Karpas-422 (cell line): ENCODE measurements at places on chromosomes 13 and 19.

DNA sequence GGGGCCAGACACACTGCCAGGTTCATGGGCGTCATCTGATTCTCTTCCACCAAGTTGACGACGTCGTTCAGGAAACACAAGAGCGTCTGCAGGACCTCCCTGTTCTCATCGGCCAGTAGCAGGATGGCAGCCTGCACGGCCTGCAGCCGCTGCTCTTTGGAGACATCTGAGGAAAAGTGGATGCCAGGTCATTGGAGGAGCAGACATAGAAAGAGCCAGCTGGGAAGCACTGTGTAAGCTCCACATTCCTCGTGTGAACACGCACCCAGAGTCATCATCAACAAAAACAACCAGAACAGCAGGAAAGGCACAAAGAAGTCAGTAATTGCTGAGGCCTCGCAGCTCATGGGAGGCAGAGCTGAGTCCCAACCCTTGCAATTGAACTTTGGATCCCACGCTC, 96.5 kb downstream of the KL start:
- DNase-seq: no peak

DNA sequence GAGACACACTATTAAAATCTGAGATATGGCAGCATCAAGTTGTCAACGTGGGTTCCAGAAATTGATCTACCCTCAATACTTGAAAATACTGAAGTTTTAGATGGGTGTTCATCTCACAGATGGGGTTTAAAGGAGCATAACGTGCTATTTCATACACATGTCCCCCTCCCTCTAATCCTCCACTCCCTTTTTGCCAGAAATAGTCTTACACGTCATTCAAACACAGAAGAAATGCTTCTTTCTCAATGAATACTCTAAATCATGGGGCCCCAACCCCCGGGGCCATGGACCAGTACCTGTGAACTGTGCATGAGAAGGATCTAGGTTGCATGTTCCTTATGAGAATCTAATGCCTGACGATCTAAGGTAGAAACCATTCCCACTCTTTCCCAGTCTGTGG, 19.6 kb downstream of the KLF12 start:
- no peak for DNase-seq

DNA sequence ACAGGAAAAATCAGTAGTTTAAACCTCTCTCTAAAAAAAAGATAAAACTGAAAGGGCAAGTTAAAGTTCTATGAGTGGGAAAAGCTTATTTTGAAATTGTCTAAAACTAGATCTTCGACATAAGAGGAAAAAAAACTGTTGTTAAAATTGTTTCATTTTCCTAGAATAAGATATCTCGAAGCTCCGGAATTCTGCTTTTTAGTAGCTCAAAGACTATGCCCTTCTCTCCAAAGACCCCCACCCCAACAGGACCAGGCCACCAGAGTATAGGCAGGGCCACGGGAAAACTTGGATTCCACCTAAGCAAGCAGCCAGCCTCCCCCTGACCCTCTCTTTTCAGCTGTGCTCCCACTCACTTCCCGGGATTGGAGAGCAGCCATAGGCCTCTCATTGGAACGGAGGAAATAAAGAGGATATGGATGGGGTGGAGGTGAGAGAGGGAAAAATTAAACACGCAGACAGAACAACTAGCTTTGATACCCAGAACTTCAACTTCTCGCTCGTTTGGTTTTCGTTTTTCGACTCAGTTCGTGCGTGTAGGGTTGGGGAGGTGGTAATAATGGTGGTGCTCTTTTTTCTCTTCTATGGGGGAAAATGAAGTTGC, 3.0 kb downstream of the POU4F1 start:
- DNase-seq: no peak

DNA sequence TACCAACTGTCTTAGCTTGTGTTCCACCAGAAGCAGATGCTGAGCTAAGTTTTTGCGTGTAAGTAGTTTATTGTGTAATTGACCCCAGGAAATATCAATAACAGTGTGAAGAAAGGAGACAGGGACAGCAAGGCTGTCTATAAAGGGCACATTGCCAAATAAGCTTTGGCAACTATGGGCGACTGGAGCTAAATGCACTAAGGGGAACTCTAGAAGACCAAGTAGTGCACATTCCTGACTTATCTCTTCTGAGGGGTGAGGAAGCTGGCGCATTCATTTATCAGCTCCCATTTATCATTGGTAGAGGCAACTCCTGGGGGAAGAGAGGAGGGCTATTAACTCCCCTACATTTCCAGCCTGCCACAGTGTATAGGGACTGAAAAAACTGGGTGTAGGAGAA, 135.0 kb downstream of the DLEU7 start:
- no peak for DNase-seq

DNA sequence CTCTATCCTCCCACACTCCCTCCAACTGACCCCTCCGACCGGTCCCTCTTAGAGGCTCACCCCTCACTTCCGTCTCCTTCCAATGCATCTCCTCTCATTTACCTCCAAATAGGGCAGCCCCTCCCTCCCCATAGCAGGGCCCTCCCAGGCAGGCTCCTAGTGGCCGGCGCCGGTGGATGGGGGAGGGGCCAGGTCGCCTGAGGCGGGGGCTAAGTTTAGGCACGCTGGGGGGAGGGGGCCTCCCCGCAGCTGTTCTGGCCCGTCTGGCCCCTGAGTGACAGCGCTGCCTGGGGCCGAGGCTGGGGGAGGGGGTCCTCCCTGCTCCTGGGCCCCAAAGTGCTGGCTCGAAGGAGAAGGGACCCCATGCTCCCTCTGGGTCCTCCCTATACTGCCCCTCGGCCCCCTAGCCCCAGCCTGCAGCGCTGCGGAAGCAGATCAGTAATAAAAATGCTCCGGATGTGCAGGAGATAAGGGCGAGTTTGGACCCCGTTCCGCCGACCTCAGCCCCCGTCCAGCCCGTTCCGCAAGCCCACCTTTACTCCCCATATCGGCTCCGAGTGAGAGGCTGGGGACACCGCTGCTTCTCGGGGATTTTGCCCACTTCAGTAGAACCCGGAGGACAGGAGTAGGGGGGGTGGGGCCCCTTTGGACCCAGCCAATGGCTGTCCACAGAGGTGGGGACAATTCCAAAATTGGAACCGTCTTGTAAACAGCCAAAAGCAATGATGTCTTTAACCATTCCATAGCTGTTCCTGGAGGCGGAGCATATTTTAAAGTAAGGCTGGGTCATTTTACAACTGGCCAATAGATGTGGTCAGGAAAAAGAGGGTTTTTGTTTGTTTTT, 4.0 kb downstream of the RTN2 start:
- DNase-seq: no peak

DNA sequence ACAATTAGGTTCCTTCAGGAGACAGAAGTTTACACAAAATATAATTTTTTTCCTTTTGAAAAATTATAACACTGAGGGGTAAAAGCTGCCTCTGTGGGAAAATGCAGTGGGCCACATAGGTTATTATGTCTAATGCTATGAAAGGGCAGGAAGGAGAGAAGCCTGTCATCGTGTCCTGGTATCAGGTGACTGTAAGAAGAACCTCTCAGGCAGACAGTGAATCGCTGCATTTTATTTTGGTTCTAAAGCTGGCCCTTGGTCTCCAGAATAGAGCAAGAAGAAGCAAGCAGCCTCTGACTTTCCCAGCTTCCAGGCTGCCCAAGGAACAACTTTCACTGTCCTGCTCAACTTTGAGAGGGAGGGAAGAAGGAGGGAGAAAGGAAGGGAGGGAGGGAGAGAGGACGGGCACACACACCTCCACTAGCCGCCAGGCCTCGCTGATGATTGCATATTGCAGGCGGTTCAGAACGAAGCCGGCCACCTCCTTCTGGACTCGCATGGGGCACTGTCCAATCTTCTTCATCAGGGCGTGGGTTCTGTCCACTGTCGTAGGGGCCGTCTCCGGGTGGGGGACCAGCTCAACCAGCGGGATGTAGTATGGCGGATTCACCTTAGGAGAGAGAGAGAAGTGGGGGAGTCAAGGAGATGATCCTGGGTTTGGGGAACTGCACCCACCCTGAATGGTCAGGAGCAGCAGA, 93.8 kb downstream of the CRYL1 start:
- no peak for DNase-seq

- DNase-seq: peak; percentile 84
These were observed 61.8 kb downstream of the AKAP11 start for GRCh38 chr13:42333613-42334328.

DNA sequence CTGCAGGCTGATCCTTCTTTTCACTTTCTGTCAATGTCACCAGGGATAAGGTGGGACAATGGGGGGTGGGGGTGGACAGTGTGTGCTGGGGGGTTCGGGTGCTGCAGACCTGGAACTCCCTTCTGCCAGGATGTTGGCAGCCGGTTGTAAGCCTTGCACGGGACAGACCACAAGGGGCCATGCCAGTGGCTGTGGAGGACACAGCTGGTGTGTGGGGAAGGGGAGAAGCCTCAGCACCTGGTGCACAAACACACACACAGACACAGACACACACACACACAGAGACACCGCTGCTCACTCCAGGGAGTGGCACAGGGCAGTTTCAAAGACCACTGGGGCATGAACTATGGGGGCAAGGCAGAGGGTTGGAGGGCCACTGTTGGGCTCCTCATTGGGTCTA, 3.6 kb downstream of the F2RL3 start:
- DNase-seq: no peak

GRCh38 chr19:6226012-6226411, 53.8 kb downstream of the MLLT1 start:
- DNase-seq: no peak

- DNase-seq: no peak
These were observed 2.2 kb downstream of the YJEFN3 start for GRCh38 chr19:19530889-19531288.

DNA sequence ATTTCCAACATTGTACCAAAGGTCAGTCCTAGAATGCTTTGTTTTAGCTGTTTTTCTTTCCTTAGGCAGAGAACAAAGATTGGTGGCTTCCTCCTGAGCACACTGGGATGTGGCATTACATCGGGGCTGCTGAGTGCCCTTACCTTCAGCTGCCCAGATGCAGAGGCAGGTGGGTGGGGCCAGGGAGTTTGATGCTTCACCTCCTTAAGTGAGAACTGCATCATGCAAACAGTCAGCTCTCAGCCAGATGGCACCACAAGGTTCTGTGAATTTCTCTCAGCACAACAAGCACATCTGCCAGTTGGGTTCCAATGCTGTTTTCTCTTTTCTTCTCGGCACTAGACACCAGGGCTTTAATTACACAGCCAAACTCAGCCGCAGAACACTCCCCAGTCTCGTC, 87.4 kb upstream of the UBL3 start:
- no peak for DNase-seq

GRCh38 chr13:50921706-50922105, 12.1 kb downstream of the RNASEH2B start:
- no peak for DNase-seq

DNA sequence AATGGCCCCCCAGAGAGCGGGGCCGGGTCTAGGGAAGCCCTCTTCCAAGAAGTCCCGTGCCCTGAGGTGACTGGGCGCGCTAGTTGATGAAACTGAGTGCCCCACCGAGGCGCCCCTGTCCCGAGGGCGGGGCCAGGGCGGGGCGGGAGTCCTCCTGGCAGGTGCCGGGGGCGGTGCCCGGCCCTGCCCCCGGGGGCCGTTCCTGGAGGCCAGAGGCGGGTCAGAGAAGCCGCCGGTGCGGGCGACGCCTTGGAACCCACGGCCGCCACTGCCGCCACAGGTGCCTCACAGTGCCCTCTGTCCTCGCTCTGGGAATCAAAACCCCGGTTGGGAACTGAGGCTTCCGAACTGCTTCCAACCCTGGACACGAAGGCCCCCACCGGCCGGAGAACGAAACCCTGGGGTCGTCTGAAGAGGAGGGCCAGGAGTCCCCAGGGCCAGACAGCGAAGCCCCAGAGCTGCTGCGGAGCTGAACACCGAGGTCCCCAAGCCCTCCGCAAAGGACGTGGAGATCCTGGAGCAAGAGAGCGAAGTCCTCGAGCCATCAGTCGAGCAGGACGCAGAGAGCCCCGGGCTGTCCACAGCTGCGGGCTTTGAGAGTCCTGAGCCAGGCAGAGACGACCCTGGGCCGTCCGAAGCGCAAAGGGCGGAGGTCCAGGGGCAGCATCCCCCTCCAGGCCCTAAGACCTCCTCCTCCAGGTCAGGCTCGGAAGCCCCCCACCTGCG, at the start of gene MISP3:
MISP3 (plus strand) TSS at position 252 of the 726 bp plus-strand sequence. CDS start 524 bp downstream, outside the sequence.
- DNase-seq: peak; percentile 62

GRCh38 chr13:60850526-60850925, 453.5 kb downstream of the TDRD3 start:
- no peak for DNase-seq

- DNase-seq: no peak
These were observed 294.1 kb downstream of the DLEU7 start for GRCh38 chr13:50549221-50549942.

DNA sequence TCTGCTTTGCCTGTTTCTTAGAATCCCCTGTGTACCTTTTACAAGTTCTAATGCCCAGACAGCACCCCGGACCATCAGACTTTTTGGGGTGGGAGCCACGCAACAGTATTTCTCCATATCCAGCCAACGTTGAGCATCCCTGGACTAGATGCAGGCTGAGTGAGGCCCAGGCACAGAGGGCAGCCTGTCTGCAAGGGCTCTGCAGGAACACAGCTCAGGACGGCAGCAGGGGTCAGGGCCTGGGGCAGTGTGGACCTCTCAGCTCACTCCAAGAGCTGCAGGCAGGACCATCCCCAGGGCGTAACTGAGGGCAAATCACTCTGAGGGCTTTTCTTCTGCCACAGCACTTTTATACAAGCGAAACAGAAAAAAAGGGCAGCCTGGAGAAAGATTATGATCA, 95.8 kb downstream of the DNAJC15 start:
- no peak for DNase-seq

DNA sequence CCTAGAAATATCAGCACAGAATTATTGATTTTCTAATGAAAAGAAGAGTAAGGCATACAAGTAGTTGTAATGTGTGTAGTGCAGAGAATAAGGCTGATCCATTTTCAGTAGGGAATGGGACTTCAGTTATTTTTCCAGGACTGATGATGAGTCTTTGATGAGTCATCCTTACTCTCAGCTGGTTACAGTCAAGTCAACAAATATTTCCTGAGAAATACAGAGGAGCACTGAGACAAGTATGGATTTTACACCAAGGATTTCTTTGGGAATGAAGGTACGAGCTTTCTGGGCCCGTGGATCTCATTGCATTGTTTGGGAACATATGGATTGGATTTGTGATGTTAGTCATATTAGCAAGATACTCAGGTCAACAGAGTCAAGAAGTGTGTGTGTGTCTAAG, 502.7 kb downstream of the FGF9 start:
- no peak for DNase-seq

- DNase-seq: no peak
These were observed 106.9 kb downstream of the CYSLTR2 start for GRCh38 chr13:48760626-48761025.

GRCh38 chr13:31756346-31756745, 17.0 kb downstream of the RXFP2 start:
- DNase-seq: no peak

DNA sequence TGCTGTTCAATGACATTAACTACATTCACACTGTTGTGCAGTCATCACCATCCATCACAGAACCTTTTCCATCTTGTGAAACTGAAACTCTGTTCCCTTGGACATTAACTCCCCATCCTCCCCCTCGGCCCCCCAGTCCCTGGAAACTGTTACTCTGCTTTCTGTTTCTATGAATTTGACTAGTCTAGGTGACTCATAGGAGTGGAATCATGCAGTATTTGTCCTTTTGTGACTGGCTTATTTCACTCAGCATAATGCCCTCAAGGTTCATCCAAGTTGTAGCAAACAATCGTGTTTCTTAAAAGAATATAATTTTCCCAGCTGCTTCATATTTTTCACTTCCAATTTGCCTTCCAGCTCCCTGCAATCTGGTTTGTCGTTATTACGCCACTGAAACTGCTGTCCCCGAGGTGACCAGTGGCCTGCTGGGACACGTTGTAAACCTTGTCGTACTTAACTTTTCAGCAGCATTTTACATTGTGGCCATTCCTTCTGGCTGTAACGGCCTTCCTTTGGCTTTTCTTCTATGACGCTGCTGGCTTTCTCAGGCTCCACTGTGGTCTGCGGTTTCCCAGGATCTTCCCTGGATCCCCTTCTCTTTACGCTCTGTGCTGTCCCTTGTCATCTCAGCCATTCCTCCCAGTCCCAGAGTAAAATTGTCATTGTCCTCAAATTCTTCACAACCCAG, 74.0 kb downstream of the DHRS12 start:
- no peak for DNase-seq
